ENCODE measurements at places on chromosomes 3 and 15. TPM values are rescaled to one million over a fixed set of nuclear protein-coding genes. Genes with fewer than 3 reads are reported as not detected.

Gene GOLGA8Q
- total RNA-seq = 2.3 TPM

Gene NEIL1
- 265 TPM for total RNA-seq

GRCh38 chr15:62421289-62421688, 256.2 kb upstream of the C2CD4B start:
- H3K27ac ChIP-seq = no peak overlapping the region
- no peaks in the 10 kb centered on the region for H3K36me3 ChIP-seq
- no peaks in the 10 kb centered on the region for H3K27me3 ChIP-seq
- DNase-seq = no peak

DNA sequence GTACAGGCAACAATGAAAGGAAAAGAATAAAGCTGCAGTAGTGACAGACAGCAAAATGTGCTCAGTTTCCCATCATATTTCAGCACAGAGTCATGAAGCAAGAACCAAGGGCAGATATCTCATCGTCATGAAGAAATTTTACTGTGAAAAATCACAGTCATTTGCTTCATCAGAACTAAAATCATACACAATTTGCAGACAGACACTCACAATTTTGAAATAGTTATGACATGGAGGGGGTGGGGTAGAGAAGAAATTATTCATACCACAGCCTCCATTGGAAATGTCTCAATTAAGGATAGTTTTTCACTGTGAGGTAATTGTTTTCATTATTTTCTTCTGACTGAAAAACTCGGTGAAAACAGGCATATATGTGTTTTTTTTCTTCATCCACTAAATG, 78.8 kb upstream of the CNTN3 start:
- no peak for DNase-seq
- H3K36me3 ChIP-seq = no peaks in the 10 kb centered on the region
- no peak overlapping the region for H3K27ac ChIP-seq
- no peak overlapping the region for H3K4me3 ChIP-seq
- no peaks in the 10 kb centered on the region for H3K27me3 ChIP-seq
- no peaks in the 10 kb centered on the region for H3K4me1 ChIP-seq

DNA sequence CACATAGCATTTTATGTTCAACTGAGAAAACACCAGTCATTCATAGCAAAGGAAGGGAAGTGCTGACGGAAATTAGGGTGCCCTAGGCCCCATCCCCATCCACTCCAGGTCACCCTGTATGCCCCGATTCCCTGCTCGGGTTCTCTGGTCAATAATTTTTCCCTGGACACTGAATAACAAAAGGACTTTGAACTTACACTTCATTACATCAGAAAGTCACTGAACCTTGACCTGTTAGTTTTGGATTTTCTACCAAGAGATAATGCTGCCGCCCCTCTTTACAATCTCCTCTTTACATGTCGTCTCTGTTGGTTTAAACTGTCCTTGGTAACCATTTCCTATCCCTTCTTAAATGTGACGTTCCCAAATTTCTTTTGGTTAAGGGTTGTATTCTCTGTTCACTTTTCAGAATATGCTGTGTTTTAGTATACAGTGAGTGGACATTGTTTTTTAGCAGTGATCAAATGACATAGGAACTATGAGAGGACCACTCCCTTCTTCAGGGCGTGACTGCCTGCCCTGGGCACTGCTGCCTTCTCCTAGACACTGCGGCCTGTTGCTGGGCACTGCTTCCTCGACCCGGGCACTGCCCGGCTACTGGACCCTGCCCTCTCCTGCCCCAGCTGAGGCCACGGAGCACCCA, 13.6 kb upstream of the AHSG start:
- no peaks in the 10 kb centered on the region for H3K36me3 ChIP-seq
- no peak for DNase-seq
- no peak overlapping the region for H3K27ac ChIP-seq

DNA sequence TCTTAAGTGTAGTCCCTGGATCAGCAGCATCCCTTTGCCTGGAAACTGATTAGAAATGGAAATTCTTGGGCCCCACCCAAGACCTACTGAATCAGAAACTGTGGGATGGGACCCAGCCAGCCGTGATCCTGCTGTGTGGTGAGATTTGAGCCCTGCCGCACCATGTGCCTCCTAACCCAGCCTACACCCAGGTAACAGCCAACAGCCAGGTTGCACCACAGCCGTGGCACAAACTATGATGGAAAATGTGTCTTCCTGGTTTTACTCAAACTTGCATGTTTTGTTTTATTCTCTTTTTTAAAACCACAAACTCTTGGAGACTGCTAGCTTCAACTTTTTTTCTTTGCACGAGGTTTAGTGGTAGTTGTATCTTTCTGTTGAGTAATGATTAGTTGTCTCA, 2.6 kb downstream of the LIMD1 start:
- peak overlapping the region; percentile 71 for H3K4me3 ChIP-seq
- peak overlapping the region; percentile 58 for H3K27ac ChIP-seq
- peaks cover 33% of the 10 kb centered on the region for H3K36me3 ChIP-seq
- no peaks in the 10 kb centered on the region for H3K27me3 ChIP-seq

- H3K4me3 ChIP-seq = no peak overlapping the region
- no peak for DNase-seq
- no peaks in the 10 kb centered on the region for H3K27me3 ChIP-seq
- no peaks in the 10 kb centered on the region for H3K36me3 ChIP-seq
Observed at GRCh38 chr3:46282696-46283095, 40.4 kb downstream of the CCR3 start.

GRCh38 chr15:44541282-44541958, 4.5 kb downstream of the EIF3J start:
- H3K4me1 ChIP-seq = peaks cover 14% of the 10 kb centered on the region
- no peak overlapping the region for H3K27ac ChIP-seq
- DNase-seq = no peak

All from B cell (primary cell).